Nucleus accumbens (tissue), 56 donors: ENCODE measurements at places on chromosomes 1 and 21.

DNA sequence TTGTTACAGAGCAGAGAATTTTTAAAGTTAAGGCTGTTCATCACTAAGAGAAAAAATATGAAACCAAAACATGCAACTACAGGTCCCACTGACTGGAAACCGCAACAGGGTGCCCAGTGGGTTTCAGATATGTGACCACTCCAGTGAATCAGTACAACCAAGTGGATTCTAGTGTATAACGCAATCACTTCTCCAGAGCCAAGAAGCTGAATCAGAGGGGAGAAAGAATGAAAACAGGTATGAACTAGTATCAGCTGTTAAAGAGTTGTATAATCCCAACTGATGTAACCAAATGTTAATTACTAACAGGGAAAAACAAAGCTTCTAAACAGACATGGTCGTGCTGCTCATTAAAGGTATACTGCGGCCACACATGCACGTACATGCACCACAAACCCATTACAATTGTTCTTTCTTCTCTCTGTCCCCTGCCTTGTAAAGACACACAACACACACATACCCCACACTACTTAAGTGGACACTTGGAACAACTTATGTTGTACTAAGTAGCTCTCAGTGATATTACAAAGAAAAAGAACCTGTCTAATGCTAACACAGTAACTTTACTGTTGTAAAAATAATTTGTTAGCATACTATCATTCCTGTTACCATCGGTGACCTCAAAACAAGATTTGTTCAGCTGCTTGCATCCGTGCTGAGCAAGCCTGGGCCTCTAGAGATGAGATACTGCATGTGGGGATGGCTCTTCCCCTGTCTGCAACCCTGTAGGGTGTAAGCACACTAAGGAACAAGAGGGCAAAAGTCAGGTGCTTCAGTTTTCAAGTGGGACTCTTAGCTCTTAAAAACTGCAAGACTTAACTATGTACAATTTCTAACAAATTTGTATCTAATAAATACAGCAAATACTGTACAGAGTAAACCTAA is 74.2 kb downstream of the PTPN14 start:
- no peak for DNase-seq

GRCh38 chr1:223702735-223703667 is 9.3 kb upstream of the CAPN2 start:
- DNase-seq: no peak

- no peak for DNase-seq
Measured at GRCh38 chr1:18505666-18506065, 24.9 kb downstream of the KLHDC7A start.

DNA sequence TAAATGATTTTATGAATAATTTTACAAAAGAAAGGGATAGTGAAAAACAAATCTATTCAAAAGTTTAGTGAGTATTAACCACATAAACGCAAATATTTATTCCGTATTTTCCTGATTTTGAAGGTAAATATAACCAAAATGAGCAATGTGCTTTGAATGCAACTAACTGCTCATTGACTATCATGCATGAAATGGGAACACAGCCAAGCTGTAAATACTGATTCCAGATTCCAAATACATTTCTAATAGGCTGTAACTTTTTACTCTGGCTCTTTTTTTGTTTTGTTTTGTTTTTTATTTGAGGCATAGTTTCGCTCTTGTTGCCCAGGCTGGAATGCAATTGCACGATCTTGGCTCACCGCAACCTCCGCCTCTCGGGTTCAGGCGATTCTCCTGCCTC is 41.8 kb downstream of the SELENOF start:
- DNase-seq: no peak
